ENCODE measurements at places on chromosomes 2 and 18.

GRCh38 chr18:48228301-48228715, 180.9 kb downstream of the ZBTB7C start:
- DNase-seq, result peak; percentile 67

GRCh38 chr2:102033031-102033749, 41.4 kb downstream of the IL1R2 start:
- peak; percentile 78 for DNase-seq

GRCh38 chr2:54545702-54546450, 89.7 kb downstream of the SPTBN1 start:
- no peak for DNase-seq

- no peak for DNase-seq
These were observed 463.1 kb upstream of the HS6ST1 start for GRCh38 chr2:128781585-128782385.

GRCh38 chr2:134406736-134407135, 152.9 kb downstream of the MGAT5 start:
- DNase-seq, result no peak

GRCh38 chr2:159128191-159128590, 158.3 kb downstream of the WDSUB1 start:
- DNase-seq, result no peak

- no peak for DNase-seq
These were observed 38.2 kb upstream of the LYPD6B start for GRCh38 chr2:149000158-149000938.

- DNase-seq, result no peak
These were observed 26.5 kb upstream of the FAM117B start for GRCh38 chr2:202608142-202608852.
